Stimulated activated CD8-positive, alpha-beta memory T cell treated with anti-CD3 and anti-CD28 coated beads, Interleukin-4, amount 100 ng/mL, for 24 hours (primary cell): ENCODE measurements at places on chromosomes 12 and 14.

- DNase-seq, result no peak
Observed at GRCh38 chr12:99439399-99439798, 208.2 kb upstream of the GARIN6 start.

- DNase-seq, result no peak
Observed at GRCh38 chr12:68508576-68508975, 102.1 kb upstream of the RAP1B start.

- DNase-seq, result no peak
Observed at GRCh38 chr14:68649476-68650189, 143.2 kb downstream of the ZFP36L1 start.

DNA sequence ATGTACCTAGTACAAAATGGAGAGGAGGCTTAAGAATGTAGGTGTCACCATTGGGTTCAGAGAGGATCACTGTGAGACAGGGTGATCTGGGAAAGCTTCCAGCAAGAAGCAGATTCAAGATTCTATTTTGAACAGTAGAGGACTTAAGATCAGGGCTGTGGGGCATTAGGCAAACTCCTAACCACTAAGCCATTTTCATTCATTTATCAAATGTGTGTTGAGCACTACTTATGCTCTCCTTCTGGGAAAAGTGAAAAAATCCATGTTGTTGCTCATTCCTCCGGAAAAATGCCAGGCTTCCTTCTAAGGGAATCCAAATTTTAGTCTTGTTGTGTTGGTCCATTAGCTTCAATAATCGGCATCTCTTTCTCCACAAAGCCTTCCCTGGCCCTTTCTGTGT, 163.4 kb downstream of the NUAK1 start:
- no peak for DNase-seq

GRCh38 chr12:1448336-1448735, 146.0 kb downstream of the FBXL14 start:
- DNase-seq, result no peak

DNA sequence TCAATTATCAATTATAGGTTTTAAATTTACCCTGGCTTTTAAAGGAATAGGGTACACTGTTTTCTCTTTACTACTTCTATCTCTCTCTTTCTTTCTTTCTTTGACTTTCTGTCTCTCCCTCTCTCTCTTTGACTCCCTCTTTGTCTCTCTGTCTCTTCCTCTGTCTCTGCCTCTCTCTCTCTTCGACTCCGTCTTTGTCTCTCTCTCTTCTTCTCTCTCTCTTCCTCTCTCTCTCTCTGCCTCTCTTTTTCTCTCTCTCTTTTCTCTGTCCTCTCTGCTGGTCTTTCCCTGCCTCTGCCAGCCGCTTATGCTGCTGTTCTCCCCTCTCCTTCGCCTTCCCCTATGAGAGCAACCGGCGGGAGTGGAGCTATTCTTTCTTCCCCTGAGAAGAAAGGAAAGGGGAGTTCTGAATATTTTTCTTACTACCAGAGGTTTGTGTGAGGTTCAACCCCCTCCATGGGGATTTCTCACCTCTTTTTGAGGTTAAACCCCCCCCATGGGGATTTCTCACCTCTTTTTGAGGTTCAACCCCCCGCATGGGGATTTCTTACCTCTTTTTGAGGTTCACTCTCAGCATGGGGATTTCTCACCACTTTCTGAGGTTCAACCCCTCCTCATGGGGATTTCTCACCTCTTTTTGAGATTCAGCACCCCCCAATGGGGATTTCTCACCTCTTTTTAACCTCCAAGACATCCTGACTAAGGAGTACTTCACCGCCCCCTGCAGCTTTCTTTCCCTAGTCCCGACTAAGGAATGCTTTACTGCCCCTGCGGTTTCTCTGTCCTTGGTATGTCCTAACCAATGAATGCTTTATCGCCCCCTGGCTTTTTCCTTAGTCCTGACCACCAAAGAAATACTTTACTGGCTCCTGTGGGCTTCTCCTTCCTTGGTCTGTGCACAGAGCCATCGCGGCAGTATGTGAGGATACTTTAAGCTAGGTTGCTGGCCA, 27.4 kb upstream of the DDHD1 start:
- DNase-seq, result peak; percentile 16

- no peak for DNase-seq
Observed at GRCh38 chr12:70482764-70483163, 116.7 kb downstream of the KCNMB4 start.

DNA sequence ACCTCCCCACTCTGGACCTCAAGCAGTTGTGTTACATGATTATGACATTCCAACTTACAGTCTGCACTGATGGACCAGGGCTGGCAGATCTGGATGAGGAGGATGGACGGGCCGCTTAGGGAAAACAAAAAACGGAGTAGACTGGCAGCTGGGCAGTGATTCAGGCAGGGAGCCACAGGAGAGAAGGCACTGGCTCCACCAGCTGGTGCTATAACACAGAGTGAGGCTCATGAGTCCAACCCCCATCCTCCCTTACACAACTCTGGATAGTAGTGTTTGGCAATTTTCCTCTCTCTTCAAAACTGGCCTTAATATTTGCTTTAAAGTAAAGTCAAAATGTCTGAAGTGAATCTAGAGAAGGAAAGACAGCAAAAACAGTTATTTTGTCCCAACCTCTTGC, 9.7 kb upstream of the RIC8B start:
- no peak for DNase-seq

DNA sequence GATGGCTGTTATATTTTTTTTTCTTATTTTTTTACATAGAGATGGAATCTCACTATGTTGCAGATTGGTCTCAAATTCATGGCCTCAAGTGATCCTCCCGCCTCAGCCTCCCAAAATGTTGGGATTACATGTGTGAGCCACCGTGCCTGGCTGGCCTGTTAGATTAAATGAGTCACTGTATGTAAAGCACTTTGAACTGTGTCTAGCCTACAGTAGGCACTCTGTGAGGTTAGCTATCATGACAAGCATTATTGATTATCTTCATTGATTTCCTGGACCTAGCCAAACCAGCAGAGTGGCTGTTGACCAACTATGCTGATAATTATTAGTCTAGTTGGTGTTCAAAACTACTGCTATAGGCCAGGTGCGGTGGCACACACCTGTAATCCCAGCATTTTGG, 42.6 kb downstream of the ARF6 start:
- DNase-seq, result no peak

- DNase-seq, result no peak
Observed at GRCh38 chr14:67663633-67664032, 10.8 kb downstream of the VTI1B start.

DNA sequence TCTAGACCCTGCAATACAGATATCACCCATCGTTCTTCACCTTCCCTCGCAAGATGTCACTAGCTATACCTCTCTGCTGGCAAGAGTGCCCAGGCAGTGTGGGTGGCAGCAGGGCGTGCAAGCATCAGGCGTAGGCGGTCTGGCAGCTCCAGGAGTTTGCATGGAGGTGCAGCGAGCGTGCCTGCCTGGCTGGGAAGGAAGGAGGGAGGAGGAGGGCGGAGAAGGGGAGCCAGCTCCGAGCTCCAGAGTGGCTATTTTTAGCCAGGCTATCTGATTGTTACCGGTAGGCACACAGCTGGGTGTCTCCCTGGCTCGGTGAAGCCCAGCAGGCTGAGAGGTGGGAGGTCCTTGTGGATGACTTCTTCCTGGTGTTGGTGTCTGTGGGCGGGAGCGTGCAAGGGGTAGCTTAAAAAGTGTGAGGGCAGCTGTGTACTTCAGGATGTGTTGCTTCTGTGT, 6.2 kb downstream of the FOXJ2 start:
- no peak for DNase-seq
